ENCODE measurements at places on chromosomes 12 and 14.
A peak's percentile ranks its signal among the peaks of the same experiment; 100 is the strongest.

DNA sequence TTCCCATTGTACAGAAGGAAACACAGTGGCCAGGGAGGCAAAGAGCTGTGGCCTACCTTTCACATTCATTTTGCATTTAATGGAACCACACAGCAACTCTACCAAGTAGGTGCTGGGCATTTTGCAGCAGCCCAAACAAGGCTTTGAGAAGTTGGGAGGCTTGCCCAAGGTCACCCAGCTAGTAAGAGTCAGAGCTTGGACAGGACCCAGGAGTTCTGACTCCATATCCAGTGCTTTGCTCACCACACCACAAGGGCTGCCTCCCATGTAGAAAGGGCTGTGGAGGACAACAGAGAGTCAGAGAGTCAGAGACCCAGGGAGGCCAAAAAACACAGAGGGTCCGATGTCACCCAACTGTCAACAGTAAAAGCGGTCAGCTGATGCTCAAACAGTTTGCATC, 400.2 kb downstream of the BCL11B start:
- DNase-seq = no peak

DNA sequence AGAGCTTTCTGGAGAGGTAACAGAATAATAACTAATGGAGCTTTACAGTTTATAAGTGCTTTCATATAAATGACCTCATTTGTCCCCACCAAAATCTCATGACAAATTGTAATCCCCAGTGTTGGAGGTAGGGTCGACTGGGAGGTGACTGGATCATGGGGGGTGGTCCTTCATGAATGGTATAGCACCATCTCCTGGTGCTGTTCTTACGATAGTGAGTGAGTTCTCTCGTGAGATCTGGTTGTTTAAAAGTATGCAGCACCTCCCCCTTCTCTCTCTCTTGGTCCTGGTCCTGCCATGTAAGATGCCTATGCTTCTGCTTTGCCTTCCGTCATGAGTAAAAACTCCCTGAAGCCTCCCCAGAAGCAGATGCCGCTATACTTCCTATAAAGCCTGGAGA, 423.3 kb upstream of the GARIN6 start:
- no peak for DNase-seq

DNA sequence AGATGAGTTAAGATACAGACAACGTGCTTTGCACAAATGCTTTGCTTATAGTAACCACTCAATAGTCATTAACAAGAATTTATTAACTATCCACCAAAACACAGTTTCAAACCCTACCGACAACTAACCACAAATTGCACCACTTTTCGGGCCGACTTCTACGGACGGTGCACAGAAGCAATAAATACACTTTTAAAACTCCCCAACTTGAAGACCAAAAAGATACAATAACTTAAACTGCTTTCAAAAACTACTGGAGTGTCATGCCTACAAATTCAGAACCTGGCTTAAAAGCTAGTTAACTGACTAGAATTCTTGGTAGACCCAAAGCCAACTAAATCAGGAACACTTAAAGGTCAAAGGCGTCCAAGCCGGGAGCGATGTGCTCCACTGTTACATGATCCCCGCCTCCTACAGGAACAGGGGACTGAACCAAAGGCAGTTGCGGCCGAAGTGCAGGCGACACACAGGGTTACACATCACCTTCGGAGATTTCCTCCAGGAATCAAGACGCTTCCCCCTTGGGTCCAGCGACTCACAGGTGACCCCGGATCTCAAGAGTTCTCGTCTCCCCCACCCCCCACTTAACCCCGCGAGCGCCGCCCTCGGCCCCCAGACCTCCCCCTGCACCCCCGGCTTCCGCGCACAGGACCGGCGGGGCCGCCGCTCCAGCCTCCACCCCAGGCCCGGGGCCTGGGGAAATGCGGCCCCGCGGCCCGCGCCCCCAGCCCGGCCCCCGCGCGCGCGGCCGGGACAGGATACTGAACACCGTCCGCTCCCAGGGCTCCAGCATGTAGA, 507 bp downstream of the SPTSSA start:
- DNase-seq = peak; percentile 12

DNA sequence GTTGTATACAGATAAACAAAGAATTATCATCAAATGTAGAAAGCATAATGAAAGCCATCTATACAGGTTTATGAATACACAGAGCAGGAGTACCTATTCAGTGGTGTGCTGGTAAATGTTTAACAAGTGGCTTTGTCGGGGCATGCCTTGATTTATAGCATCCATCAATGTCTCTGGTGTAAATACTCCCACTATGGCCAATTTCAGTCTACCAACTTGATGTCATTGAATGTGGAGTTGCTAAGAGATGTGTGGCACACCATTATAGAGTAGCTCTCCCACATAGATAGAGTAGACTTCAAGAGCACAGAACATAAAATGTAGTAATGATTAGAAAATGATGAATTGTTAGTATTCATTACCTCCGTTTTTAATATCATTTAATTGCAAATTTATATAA, 9.3 kb downstream of the GRIP1 start:
- no peak for DNase-seq

GRCh38 chr12:129084875-129085826, 231.9 kb downstream of the GLT1D1 start:
- DNase-seq = no peak

DNA sequence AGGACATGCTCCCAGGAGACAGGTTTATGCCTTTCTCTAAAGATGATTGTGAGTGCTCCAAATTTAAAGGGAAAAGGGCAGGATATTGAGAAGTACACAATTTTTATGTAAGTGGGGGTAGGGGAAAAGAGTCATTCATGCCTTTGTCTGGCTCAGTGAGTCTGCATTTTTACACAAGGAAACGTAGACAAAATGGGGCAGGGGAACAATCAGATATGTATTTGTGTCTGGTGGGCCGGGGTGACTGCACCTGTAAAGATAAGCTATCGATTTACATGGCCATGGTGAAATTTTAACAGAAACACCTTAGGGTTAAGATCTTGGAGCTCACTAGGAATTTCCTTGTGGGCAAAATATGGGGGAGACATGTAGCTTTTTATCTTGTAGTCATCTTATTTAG, 123.6 kb downstream of the VRK1 start:
- DNase-seq = no peak

DNA sequence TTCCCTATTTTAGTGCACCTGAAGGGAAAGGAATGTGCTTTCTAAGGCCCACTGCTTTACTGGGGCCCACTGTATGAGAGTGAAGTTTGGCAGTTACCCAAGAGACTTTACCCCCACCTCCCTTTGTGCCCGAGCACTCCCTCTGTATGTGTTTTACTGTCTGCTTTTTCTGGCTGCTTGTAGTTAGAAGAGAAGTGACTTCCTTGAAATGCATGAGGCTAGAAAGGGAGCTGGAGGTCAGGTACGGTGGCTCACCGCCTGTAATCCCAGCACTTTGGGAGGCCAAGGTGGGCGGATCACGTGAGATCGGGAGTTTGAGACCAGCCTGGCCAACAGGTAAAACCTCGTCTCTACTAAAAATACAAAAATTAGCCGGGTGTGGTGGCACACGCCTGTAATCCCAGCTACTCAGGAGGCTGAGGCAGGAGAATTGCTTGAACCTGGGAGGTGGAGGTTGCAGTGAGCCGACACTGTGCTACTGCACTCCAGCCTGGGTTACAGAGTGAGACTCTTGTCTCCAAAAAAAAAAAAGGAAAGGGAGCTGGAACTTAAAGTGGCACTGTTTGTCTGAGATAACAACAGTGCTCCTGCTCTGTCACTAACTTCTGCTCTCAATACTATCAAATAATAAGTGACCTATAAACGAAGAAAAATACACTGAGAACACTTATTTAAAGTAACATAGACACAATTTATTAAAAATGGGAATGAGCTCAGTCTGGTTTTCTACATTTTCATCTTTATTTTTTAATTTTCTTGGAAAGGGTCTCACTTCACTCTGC, 5.8 kb downstream of the TRIP11 start:
- DNase-seq = no peak

DNA sequence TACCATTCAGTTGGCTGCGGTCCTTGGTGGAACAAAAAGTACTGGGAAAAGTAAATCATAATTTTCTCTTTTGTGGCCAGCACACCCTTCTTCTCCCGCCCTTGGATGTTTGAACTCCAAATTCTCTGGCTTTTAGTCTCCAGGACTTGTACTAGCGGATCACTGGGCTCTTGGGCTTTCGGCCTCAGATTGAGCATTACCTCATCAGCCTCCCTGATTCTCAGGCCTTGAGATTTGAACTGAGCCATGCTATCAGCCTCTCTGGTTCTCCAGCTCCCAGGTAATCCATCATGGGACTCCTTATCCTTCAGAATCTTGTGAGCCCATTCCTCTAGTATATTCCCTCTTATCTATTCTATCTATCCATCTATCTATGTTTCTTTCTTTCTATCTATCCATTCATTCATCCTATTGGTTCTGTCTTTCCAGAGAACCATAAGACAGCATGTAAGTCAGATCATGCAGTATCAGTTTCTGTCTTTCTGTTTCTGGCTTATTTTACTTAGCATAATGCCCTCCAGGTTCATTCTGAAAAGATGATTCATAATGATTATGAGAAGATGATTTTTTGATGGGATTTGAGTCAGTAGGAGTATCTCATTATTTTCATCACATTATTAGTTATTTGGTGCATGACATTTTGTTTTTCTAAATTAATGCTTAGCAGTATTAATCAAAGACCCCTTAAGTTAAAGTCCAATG, 814.9 kb downstream of the LRFN5 start:
- no peak for DNase-seq

GRCh38 chr14:45798659-45799058, 545.7 kb upstream of the MIS18BP1 start:
- no peak for DNase-seq

DNA sequence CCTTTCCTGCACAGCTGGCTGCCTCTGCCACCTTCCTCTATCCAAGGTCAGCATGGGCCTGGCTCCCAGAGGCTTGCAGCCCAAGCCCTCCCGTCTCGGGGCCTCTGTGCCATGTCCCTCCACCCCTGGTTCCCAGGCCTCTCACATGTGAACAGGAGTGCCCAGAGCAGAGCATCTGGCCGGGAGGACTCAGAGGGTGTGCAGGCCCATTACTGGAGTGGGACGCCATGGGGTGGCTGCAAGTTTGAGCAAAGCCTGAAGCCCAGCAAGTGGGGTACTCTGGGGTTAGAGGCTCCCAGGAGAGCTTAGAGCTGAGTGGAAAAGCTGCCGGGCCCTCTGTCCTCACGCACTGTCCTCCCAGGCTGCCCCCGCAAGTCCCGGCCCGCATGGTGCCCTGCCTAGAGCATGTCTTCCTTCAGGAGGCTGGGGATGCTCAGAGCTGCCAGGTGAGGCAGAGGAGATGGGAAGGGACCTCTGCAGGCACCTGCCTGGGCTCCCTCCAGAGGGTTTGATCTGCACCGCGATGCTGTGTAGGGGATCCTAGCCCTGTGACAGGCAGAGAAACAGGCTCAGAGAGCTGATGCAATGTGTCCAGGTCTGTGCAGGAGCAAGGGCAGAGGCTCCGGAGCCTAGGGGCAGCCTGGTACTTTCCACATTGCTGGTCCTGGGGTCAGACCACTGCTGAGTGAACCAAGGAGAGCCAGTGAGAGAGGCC, 39.8 kb downstream of the DIO3 start:
- no peak for DNase-seq

DNA sequence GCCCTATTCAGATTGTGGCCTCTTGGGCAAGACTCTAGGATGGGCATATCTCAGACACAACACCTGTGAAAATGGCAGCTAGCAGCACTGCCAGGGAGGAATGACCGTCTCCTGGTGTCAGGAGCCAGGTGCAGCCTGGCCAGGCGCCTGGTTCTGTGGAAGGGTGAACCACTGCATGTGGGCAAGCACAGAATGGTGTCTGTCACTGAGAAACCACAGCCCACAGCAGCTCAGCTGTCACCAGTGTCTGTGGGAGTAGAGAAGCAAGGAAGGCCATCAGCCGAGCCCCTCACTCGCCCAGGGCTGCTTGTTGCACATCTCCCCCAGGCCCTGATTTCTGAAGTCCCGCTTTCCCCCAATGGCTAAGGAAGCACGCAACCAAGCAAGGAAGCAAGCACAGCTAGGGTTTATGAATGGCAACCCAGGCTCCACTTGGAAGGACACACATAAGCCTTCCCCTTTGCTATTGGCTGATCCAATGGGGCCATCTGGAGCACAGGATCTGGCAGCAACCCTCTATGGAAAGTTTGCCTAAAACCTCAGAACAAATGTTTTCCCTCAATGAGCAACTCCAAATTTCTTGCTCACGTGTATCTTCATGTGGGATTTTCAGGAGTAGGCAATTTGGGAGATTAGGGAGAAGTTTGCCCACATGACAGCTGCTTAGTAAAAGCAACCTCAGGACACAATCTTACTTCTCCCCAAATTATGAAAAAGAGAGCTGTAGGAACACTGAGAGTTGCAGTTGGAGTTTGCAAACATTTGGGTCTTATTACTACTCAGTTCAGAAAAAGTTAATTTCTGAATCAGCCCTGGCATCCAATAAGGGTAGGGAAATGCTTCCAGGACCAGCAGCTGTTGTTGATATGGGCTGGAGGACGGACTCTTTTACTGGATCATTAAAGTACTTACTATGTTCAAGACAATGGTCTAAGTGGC, 44.7 kb downstream of the GPHB5 start:
- no peak for DNase-seq

- DNase-seq = no peak
Measured at GRCh38 chr12:18807714-18808113, 69.8 kb downstream of the CAPZA3 start.

DNA sequence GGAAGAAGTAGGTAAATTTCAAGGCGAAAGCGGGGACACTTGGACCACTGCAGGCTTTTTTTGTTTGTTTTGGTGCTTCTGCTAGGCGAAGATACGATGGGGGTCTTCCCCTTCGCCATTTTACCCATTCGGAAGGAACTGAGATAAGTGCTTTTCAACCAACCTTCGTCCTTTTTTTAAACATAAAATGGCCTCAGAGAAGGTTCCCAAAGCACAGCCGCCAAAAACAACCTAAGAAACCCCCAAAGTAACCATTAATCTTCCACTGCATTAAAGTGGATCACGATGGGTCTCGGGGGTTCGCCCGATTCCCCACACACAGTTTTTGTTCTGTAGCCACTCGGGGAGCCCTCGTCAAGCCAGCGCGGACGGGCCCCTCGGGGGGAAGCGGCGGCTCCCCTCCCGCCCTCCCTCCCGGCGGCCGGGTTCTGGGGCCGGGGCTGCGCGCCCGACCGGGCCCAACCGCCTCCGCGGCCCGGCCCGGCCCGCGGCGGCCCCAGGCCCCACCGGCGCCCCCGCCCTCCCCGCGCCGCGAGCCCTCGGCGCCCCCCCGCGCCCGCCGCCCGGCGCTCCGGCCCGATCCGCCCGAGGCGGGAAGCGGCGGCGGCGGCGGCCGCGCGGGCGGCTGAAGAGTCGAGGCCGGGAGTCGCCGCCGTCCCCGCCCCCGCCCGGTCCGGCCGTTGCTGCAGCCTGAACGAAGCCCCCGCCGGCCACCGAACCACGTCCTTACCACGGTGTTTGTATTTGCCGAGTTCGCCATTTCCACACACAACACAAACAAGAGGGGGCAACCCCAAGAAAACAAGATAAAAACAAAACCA, 790 bp downstream of the GTF2A1 start:
- peak; percentile 33 for DNase-seq

All from stimulated activated CD4-positive, alpha-beta T cell treated with anti-CD3 and anti-CD28 coated beads, Interleukin-12 subunit alpha, Interleukin-12 subunit beta, amount 100 ng/mL, for 4 hours (primary cell).